ENCODE measurements at places on chromosomes 12 and 14.

DNA sequence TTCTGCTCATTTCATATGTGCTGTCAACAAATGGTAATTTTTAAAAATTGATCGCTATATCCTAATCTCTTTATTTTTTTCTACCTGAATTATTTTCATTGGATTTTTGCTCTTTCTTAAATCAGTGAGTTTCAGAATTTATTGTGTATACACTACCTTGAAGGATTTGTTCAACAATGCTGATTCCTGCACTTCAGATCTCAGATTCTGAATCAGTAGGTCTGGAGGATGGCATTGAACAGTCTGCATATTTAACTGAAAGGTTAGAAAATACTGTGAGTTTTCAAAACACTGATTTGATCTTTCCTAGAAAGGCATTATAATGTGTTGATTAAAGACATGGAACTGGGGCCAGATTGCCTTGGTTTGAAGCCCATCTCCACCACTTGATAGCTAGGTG, 1.6 kb downstream of the G2E3 start:
- no peak for DNase-seq

DNA sequence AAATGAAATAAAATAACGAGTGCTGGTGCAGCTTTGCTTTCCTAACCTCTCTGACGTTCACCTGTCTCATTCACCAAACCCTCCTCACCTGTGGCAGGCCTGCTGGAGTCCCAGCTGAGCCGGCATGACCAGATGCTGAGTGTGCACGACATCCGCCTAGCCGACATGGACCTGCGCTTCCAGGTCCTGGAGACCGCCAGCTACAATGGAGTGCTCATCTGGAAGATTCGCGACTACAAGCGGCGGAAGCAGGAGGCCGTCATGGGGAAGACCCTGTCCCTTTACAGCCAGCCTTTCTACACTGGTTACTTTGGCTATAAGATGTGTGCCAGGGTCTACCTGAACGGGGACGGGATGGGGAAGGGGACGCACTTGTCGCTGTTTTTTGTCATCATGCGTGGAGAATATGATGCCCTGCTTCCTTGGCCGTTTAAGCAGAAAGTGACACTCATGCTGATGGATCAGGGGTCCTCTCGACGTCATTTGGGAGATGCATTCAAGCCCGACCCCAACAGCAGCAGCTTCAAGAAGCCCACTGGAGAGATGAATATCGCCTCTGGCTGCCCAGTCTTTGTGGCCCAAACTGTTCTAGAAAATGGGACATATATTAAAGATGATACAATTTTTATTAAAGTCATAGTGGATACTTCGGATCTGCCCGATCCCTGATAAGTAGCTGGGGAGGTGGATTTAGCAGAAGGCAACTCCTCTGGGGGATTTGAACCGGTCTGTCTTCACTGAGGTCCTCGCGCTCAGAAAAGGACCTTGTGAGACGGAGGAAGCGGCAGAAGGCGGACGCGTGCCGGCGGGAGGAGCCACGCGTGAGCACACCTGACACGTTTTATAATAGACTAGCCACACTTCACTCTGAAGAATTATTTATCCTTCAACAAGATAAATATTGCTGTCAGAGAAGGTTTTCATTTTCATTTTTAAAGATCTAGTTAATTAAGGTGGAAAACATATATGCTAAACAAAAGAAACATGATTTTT, 17.1 kb upstream of the AMN start:
- DNase-seq: no peak

DNA sequence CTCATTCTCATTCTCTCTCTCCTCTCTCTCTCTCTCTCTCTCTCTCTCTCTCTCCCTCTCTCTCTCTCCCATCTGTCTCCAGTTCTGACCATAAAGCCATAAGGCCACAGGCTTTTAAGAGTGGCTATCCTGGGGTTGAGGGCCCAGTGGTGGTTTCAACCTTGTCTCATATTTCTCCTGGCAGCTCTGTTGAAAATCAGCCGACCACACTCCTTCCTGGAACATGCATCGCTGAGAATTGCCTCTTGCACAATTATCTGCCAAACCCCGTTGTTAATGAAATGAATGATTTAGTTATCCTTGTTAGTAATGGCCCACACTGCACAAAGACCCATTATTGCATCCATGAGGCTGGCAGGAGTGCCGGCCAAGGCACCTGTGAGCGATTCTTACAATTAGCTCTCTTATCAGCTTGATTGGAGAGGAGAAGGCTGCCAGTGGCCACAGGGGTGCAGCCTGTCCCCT, 30.4 kb upstream of the KCNA5 start:
- no peak for DNase-seq

GRCh38 chr12:124543052-124543589, 24.3 kb downstream of the NCOR2 start:
- no peak for DNase-seq

- DNase-seq: no peak
Observed at GRCh38 chr14:71300566-71301330, 393.5 kb downstream of the PCNX1 start.

DNA sequence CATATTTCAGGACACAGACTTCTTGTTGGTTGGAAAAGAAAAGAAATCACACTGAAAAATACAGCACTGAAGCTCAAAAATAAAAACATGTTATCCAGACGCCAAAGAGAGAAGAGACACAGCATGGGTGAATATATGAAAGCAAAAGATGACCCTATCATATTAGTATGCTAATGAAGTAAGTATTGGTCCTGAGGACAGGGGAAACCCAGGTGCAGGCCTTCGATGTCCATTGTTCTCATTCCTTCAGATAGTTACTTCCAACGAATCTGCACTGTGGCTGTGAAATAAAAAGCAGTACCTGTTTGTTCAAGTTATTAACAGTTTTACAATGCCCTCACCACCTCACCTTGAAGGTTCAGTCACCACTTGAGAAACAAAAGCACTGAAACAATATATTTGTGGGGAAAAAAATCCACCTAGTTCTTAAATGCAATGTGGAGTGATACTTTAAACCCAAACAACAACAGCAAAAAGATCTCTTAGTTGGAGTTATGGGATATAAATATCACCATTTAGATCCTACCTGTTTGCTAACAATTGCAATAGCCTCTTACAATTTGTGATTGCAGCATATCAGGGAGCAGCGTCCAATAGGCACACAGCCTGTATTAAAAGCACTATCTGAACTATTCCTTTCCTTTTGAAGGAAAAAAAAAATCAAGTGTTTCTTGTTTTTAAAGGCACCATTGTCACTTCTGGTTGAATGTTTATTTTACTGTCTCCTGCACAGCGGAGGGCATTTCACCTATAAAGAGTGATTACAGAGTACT, 188.1 kb downstream of the BCAT1 start:
- no peak for DNase-seq

- no peak for DNase-seq
Observed at GRCh38 chr14:101717663-101718490, 43.6 kb upstream of the PPP2R5C start.

DNA sequence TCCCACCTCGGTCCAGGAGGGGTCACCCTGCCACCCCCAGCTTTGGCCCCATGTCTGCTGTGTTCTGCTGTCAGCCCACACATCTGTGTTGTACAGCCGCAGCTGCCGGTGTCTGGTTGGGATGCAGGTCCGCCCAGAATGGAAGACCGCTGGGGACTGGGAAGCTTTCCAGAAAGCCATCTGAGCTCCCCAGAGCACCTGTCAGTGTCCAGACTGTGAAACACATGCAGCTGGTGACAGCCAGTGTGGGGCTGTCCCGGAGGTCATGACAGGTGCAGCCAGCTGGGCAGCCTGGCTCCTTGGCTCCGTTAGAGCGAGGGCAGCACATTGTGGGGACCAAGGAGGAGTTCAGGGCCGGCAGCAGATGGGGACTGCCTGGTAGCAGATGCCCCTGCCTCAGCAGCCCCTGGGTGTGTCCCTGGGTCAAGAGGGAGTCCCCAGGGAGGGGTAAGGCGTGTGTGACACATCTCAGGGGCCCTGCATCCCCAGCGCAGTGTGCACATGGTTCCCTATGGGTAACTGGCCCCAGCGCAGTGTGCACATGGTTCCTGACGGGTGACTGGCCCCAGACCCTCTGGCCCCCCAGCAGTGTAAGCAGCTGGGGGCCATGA, 16.4 kb downstream of the CEP170B start:
- DNase-seq: no peak

GRCh38 chr12:4943938-4944284, 34.2 kb downstream of the KCNA1 start:
- no peak for DNase-seq
